ENCODE measurements at places on chromosomes 1 and 21.

- no peak for DNase-seq
Observed at GRCh38 chr1:186557147-186557777, 96.3 kb upstream of the PDC start.

DNA sequence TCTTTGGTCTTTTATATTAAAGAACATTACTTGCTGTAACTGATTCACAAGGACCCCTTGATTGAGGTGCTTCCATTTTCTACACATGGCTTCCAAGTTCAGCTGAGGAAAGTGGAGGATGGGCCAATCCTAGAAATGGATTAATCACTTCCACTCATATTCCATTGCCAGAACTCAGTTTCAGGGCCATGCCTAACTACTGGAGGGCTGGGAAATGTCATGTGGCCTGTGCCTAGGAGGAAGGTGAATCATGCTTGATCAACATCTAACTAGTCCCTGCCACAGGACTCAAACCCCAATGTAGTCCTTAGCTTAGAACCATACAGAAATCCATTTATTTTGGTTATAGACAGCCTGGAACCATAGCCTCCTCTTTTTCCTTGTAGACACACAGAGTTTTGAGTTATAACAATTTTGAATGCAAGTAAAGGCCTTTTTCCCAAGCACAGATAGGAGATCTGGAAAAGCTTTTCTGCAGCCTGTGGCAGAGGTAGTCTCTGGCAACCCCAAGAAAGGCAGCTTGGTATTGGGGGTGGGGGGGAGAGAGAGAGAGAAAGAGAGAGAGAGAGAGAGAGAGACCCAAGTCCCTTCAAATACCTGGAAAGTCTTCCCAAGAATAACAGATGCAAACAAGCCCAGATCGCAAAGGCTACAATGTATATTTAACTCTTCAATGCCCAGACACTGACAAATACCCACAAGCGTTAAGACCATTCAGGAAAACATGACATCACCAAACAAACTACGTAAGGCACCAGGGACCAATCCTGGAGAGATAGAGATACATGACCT lies 12.5 kb downstream of the MAST2 start:
- DNase-seq, result no peak

DNA sequence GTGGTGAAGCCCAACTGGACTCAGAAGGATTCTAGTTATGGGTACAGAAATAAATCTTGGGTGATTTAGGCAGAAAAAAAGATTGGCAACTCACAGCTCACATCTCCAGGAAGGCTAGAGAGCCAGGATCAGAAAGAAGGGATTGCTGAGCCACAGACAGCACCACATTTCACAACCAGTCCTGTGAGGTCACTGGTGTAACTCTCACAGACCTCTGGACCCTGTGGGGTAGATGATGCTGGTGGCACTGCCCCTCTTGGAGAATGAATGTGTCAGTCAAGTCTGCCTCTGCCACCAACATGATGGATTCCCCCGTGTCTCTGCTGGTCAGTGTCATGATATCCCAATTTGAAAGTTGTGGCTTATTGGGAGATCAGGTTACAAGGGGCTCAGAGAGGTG lies 70.9 kb upstream of the HMCN1 start:
- DNase-seq, result no peak

DNA sequence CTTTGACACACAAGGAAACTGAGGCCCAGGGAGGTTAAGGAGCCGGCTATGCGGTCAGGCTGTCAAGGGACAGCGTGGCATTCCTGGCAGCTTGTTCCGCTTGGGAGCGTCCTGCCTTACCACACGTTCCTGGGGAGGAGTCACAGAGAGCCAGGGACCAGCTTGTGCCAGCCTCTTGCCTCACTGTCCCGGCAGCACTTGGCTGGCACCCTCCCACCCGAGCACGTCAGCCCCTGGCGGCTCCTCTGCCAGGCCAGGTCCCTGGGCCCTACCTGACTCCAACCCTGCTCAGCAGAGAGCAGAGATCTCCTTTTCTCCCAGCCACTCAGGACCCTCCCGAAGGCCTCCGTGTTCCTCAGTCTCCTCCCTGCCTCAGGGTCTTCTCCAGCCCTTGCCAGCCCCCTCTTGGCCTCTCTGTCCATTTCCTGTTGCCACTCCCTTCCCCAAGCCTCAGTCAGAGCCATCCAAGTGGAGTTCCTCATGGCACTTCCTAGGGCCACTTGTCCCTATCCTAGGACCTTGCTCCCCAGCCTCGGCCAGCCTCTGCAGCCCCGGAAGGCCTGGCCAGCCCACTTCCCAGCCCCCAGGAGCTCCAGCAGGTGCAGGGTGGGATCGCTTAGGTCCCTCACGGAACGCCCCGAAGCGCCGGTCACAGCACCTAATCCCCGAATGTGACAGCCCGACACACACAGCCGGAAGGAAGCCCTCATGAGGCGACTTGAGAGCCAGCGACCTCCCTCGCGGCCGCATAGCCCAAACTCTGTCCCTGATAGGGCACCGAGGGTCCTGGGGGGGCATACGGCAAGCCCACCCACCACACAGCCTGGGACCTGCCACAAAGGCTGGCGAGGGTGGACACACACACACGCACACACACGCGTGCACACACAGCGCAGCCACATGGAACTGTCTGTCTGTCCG lies 130.3 kb downstream of the CASZ1 start:
- DNase-seq, result no peak

GRCh38 chr1:212228591-212229119 lies 56.6 kb upstream of the PPP2R5A start:
- no peak for DNase-seq

GRCh38 chr1:155121249-155121648 lies 6.4 kb upstream of the EFNA1 start:
- no peak for DNase-seq

DNA sequence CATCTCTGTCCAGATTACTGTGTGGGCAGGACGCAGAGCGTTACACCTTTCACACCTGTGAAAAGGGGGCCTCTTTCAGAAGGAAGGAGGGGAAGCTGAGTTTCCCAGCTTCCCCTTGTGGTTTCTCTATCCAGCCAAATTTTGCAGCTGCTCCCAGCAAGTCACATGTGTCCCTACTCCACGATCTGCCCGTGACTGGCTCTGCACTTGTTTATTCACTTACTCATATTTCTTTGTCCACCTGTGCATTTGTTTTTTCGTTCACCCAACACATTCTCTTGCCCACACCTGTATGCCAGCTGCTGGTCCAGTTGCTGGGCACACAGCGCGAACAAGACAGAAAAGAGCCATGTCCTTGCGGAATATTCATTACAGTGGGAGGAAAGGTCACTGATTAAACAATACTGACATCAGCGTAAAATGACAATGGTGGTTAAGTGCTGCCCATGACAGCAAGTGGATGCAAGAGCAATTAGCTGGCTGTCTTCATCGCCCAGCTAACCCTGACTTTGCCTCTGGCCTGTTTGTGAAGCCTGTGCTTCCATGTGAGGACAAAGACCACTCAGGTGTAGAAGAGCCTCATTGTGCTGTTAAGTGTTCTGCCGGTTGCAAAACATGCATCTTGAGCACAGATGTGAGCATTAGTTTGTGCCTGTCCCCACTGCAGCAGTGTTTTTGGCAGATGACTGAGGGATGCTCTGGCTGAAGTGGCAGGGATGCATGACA lies 28.6 kb upstream of the NEK2 start:
- no peak for DNase-seq

GRCh38 chr1:213519098-213519497 lies 468.1 kb downstream of the RPS6KC1 start:
- no peak for DNase-seq

GRCh38 chr1:183697814-183698590 lies 44.9 kb upstream of the APOBEC4 start:
- no peak for DNase-seq

GRCh38 chr1:102535829-102536505 lies 539.2 kb upstream of the OLFM3 start:
- DNase-seq, result no peak

- peak; percentile 72 for DNase-seq
Observed at GRCh38 chr21:45981151-45982091, at the start of gene COL6A1. Gene COL6A1 (plus strand): TSS chr21:45981770. CDS start chr21:45981851, 81 bp downstream.

Data from LoVo (cell line).